Left renal pelvis (tissue), 4 donors: ENCODE measurements at places on chromosomes 5 and 9. TPM values are rescaled to one million over a fixed set of nuclear protein-coding genes. Genes with fewer than 3 reads are reported as not detected.

CCDC152 gene
- polyA plus RNA-seq = 15.3 TPM

CDC25C gene
- polyA plus RNA-seq = 6.5 TPM

HEMGN gene
- 2.5 TPM for polyA plus RNA-seq

- DNase-seq = no peak
Observed at GRCh38 chr5:77210964-77211690, 647 bp downstream of the PDE8B start.

GRCh38 chr9:107147134-107147533 is 135.9 kb upstream of the RAD23B start:
- no peak for DNase-seq

GRCh38 chr9:70030156-70030555 is 13.5 kb upstream of the MAMDC2 start:
- DNase-seq = no peak

GRCh38 chr9:68730570-68731235 is 25.7 kb downstream of the PIP5K1B start:
- DNase-seq = no peak

DNA sequence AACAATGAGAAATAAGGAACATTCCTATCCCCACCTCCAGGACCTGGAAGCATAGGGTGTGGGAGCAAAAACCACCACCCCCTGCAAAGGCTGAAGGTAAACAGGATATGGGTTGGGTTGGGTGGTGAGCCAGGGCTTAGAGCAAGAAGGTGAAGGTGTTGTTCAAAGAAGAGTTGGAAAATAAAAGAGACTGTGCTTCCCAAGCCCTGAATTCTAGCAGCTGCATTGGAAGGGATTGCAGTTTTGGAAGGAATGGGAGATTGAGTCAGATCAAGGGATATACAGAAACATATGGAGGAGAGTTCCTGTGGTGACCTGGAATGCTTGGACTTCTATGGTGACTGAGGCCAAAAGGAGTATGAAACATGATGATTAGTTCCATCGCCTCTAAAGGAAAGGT is 24.7 kb upstream of the MTAP start:
- no peak for DNase-seq

DNA sequence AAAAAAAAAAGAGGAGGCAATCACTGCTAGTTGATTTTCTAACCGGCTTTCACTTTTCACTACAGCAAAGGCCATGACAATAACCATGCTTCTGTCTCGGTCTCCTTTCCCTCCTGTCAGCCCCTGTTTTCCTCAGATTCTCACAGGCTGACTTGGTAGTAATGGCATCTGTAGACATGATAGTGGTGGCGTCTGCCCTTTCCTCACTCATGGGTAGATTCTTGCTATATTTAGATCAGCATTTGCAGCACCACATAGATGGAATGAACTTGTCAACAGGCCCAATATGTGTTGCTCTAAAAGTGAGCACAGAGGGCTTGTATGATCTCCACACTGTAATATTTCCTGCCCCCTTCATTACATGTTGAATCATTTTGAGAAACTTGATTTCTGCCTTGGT is 120.3 kb upstream of the FTMT start:
- DNase-seq = no peak

DNA sequence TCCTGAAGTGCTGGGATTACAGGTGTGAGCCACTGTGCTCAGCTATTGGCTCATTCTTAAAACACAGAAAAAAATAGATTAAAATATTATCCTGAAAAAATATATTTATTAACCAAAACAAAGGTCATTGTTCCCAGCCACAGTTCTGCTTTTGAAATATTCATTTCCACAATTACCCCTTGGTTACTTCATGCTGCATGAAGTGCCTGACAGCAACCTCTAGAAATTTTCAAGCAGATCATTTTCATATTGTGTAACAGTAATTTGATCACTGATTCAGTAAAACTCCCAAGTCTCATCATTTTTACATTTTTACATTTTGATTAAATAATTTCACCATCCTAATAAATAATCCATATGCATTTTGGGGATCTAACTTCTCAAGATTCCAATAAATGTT is 18.8 kb upstream of the GNAQ start:
- DNase-seq = no peak

DNA sequence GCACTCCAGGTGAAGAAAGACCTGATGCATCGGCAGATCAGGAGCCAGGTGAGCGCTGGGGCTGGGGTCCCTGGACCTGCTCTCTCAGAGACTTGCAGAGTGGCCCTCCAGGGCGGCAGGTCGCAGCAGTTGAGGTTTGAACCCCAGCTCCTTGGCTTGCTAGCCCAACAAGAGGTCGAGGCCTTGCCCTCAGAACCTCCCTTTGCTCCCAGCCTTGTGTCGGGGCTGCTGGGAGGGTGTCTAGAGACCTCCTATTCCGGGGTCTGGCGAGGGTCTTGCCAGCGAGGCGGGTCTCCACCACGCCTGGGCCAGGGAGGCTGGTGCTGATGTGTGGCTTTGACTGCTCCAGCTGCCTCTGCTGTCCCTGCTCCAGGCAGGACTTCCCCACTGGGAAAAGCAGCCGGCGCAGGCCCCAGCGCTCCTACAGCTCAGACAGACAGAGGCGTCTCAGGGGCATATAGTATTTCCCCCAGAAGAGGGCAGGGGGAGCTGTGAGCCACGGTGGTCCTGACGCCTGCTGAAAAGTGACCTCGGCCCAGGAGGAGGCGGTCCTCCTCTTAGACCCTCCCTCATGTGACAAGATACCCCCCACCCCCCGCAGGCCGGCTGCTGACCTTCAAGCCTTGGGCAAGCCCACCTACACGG is 38.3 kb downstream of the LRSAM1 start:
- no peak for DNase-seq

DNA sequence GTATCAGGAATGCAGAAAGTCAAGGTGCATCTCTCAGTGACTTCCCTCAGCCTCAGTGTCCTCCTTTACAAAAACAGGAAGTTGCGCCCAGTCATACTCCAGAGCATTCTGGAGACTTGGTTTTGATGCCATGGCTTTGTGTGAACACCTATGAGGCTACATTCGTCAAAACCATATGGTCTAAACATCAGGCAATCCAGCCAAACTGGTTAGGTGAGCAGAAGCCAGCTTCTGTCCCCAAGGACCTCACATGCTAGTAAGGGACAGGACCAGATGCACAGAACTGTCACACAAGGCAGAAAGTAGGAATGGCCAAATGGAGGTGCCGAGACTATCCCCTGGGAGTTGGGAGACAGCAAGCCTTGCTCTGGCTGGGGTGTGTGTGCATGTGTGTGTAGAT is 217.2 kb downstream of the MELK start:
- no peak for DNase-seq

DNA sequence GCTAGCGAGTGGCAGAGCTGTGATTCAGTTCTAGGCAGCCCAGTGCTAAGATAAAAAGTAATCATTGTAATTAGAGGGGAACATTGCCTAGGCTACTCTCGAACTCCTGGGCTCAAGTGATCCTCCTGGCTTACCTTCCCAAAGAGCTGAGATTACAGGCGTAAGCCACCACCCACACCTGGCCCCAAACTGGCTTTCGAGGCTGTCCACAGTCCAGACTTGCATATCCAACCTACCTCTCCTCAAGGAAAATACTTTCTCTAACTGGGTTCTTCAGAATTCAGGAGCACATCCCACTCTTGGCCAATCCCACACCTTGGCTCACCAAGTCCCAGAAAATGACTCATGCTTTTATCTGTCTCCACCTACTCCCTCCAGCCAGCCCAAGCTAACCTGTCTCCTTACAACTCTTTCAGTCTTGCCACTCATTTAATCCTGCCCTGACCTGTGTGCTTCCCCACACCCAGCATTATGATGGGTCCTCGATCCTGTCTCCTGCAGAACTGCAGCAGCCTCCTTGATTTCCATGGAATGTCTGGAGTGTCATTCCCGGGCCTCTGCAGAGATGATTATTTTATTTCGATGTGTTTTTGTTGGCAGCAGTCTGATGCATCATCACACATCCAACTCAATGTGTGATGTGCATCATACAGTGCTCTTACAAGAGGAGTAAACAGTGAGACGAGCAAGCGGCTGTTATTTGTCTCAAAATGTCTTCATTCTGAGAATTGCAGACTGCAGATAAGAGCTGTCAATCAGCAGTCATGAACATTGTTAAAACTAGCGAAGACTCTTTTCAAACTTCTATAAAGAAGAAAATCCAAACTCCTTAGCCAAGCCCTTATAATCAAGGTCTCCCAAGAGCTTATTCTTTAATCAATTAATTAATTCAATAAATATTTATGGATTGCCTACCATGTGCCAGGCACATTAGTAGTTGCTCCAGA is 167.3 kb downstream of the SEC61B start:
- DNase-seq = no peak

DNA sequence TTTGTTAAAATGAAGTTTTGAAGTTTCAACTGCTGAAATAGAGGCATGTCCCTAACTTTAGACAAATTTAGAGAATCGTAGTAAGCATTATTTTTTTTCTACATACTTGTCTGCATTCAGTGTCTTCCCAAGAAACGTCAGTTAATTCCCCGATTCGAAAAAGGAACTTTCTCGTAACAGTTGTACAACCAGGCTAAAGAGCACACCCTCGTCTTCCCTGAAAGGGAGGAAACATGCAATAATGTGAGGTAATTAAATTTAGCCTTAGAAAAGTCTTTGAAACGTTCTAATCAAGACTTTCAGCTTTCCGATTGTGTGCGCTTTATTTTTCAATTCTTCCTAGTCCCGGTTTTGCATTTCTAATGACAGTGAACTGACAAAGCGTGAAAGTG is 374 bp upstream of the SLC1A3 start:
- no peak for DNase-seq

GRCh38 chr5:23840083-23840482 is 332.7 kb downstream of the PRDM9 start:
- no peak for DNase-seq

DNA sequence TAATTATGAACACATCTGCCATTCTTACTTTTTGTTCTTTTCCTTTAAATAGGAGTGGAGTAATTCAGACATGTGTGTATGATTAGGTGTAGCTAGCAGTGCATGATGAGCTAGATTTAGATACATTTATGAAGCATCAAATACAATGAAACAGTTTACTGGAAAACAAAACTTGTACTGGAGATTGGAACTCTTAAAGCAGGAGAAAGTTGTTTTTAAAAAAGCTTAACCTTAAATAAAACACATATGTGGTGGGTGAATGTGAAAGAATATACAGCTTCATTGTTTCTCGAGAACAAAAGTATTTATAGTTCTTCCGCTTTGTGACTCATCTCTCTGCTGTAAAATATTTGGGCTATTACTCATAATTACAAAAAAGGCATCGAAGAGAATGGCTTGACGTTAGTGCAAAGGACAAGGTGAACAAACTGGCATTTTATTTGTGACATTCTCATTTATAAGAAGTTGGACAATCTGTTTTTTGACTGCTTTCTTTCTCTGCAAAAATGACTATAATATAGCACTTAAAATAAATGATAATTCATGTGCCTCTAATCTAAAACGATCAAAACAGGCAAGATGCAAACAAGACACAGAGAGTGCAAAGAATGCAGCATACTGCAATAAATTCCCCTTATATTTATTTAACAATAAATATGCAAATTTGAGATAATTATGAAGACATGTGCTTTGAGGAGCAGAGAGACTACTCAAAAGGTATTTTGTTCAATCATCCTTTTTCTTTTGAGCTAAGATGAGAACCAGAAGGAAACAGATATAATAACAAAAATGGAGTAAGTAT is 478.8 kb downstream of the CETN3 start:
- DNase-seq = no peak

- no peak for DNase-seq
Observed at GRCh38 chr5:25414742-25415141, 770.0 kb upstream of the CDH10 start.

GRCh38 chr5:8701251-8701650 is 832.3 kb downstream of the MTRR start:
- DNase-seq = no peak

DNA sequence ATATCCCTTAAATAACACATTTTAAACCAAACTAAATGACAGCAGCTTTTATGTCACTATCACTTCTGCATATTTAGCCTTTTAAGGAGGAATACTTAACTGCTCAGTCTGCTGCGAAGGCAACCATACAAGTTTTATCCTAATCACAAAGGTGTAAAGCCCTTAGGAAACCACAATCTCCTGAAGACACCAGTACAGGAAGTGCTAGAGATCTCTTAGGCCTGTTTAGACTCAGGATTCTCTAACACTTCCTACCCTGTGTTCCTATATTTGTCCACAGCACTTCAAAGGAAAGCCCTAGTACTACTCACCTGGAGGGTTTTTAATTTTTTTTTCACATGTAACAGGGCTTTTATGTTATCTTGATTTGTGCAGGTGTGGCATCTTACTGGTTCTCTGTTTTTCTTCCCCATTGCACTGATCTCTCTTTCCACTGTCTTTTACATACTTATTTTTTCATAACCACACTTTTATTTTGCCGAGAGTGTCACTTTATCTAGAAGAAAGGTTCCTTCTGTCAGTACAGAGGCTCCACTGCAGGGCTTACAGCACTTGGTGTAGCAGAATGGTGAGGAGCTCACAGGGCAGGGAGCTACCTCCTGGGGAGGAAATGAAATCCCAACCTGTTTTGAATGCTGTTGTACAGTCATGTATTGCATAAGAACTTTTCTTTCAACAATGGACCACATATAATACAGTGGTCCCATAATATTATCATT is 1060.6 kb upstream of the ACO1 start:
- no peak for DNase-seq

DNA sequence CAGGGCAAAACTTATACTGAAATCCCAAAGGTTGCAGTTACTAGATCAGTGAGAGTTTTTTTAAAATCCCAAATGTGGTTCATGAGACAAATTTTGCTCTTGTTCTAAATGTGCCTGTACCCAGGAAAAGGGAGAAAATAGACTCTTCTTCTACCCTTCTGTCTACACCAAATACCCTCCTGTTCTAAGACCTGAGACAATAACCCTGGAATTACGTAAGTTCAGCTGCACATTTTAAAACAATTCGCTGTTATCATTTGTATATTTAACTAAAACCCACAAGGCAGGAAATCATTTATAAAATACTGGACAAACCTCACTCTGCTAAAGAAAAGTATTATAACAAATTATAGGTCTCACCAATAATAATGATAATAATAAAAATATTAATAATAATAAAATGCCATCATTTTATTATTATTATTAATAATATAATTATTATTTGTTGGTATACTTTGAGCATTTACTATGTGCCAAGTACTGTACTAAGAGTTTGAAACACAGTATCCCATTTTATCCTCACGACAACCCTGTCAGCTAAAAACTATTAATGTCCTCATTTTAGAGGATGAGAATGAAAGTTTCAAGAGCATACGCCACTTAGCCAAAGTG is 49.8 kb upstream of the AFAP1L1 start:
- no peak for DNase-seq
